ENCODE measurements at places on chromosomes 1 and 21. TPM values are rescaled to one million over a fixed set of nuclear protein-coding genes. Genes with fewer than 3 reads are reported as not detected.
A peak's percentile ranks its signal among the peaks of the same experiment; 100 is the strongest.

DNA sequence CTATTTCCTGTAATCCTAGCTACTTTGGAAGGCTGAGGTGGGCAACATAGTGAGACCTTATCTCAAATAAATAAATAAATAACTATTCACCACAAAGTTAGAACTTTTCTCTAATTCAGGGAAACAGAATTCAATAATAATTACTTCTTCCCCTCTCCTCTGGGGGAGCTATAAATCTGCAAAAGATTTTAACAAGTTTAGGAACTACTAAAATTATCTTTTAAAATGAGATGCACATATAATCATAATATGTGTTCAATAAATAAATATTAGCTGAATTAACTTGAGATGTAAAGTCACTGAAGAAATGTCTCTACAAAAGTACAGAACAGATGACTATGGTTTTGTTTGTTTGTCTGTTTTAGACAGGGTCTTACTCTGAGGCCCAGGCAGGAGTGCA lies 14.1 kb downstream of the WDR47 start:
- DNase-seq, result no peak

Gene UBE2U
- not detected for total RNA-seq

Gene TNFRSF1B
- 1.5 TPM for total RNA-seq

- no peak for DNase-seq
Measured at GRCh38 chr1:25675729-25676476, 59.3 kb downstream of the MAN1C1 start.

DNA sequence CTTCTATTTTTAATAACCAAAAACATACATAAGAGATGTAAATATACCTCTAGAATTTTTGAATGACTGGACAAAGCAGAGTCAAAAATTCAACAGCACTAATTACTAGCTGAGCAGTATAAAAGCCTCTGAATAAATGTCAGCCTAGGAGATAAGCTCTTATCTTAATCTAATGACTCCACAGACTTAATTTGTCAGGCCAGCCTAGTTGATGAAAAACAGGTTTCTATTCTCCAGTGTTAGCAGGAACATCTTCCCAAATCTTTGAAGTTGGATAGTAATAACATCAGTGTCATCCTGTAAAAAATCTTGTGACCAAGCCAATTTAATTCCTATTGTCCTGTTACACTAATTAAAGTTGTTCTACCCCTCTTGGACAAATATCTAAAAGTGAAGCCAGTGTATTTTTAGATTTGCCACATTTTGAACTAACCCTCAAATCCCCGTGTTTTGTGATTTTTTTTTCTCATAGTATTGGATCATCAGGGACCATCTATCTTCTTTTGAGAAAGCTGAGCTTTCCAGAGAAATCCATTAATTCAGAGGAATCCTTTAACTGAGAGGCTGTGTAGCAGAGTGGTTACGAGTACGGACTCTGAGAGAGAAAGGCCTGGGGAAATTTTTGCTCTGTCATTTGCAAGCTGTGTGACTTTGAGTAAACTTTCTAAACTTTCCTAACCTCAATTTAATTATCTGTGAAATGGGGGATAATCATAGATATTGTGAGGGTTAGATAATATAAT lies 41.2 kb downstream of the LMO4 start:
- DNase-seq, result no peak

DNA sequence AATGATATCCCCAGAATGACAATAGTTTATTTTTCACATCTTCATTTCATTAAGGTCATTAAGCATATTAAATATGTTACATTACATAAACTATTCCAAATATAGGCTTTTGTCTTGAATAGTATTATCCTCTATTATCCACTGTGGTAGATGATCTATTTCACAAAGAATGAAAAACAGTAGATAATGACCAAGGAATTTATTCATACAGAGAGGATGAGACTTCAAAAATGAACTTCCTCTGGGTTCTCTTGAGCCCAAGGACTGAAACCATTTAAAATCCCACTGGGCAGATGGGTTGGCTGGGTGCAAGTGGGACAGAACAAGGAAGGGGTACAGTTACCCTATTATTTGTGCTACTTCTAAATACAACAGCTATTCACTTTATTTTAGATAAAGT lies 33.0 kb downstream of the PTPN14 start:
- peak; percentile 40 for DNase-seq

DNA sequence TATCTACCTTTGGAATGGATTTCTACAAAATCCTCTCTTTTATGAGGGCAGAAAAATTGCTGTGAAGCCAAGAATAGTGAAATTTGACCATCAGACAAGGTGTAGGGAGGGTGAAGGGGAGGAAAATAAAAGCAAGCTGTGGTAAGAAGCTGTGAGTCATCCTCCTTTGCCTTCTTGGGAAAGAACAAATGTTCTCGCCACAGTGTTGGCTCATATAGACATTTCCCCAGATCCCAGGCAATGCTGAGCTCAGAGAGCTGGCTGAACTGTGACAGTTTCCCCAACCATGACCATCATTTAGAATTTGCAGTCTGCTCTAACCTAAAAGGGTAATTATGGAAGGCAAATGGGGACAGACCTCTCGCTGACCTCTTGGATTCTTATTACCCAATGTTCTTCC lies 235.4 kb downstream of the PBX1 start:
- DNase-seq, result peak; percentile 94

GRCh38 chr1:32068957-32069588 lies 3.7 kb upstream of the TMEM39B start:
- peak; percentile 71 for DNase-seq

DNA sequence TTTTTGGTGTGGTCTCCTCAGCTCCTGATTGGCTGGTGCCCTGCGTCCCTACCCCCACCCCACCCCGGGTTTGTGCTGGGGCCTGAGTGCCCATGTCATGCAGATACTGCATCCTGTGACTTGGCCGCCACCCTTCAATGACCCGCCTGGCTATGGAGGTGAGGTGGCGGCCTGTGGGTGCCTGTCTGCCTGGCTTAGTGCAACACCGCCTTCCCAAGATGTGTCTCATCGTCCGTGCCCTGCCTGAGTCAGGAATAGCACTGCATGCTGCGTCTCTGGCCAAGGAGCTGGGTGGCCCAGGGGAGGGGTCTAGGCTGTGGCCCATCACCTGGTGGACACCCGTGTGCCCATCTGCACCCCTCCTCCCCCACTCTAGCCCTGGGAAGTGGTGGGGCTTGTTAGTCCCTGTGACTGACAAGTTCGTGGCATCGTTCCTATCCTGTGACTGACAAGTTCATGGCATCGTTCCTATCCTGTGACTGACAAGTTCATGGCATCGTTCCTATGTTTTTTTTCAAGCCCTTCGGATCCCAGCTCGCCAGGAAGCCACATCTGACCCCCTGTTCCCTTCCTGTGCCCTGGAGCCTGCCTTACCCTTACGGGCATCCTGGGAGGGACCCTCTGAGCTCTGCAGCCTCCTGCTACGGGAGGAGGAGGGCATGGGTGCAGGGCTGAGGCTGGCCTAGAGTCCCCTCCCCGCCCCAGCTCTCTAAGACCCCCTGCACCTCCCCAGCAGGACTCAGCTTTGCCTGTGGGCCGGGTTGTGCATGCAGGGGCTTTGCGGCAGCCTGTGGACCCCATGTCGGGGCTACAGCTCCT lies 7.5 kb downstream of the SLX9 start:
- DNase-seq, result no peak

GRCh38 chr1:234106032-234106431 lies 201.6 kb downstream of the SLC35F3 start:
- no peak for DNase-seq

DNA sequence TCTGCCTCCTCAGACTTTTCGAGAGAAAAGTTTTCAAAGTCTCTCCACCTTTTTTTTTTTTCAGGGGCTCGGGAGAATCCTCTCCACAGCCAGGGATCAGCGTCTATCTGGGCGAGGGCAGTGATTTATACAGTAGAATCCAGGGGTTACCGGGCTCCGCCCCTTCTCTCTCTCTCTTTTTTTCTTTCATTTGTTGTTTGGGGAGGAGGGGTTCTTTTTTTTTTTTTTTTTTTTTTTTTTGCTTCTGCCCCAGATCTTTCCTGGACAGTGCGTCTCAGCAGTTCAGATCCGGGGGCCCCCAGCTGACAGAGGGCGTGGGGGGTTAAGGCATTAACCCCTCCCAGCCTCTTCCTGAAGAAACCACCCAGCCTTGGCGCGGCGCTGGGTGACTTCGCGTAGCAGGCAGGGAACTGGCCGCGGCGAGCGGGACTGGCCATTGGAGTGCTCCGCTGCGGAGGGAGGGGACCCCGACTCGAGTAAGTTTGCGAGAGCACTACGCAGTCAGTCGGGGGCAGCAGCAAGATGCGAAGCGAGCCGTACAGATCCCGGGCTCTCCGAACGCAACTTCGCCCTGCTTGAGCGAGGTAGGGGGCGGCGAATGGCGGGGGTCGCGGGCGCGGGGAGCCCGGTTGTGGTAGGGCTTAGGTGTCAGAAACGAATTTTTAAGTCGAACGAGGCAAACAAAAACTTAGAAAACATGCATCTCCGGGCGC lies at the start of gene S1PR1:
Gene S1PR1 (plus strand): TSS at position 504 of the 713 bp plus-strand sequence. CDS start 1,966 bp downstream, outside the sequence.
- peak; percentile 62 for DNase-seq

DNA sequence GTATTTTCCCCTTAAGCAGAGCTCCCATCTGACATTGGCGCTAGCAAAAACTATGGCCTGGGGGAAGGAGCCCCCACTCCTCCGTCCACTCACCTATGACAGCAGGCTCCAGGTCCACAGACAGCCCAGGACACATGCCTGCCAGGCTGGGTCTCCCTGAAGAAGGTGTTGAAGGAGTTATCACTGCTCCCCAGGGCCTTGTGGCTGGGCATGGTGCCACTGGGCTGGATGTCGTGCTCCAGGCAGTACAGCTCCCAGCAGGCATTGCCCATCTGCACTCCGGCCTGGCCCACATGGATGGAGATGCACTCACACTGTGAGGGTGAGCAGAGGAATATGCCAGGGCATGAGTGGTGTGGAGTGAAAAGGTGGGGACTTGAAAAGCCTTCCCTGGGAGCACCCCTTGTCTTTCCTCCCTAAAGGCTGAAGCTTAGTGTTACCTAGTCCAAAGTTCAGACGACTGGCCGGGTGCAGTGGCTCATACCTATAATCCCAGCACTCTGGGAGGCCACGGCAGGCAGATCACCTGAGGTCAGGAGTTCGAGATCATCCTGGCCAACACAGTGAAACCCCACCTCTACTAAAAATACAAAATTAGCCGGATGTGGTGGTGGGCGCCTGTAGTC lies 30.0 kb downstream of the RABIF start:
- DNase-seq, result no peak

DNA sequence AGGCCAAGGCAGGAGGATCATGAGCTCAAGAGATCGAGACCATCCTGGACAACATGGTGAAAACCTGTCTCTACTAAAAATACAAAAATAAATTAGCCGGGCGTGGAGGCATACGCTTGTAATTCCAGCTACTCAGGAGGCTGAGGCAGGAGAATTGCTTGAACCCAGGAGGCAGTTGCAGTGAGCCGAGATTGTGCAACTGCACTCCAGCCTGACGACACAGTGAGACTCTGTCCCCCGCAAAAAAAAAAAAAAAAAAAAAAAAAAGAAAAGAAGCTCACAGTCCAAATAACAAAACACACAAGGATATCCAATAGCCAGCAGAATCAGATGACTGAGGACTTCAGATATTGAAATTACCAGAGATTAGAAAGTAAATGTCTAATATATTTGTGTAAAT lies 11.8 kb downstream of the AHCTF1 start:
- DNase-seq, result no peak

GRCh38 chr1:157112186-157112867 lies 12.7 kb upstream of the ETV3L start:
- DNase-seq, result no peak

- DNase-seq, result no peak
Measured at GRCh38 chr1:203304391-203304918, 864 bp upstream of the BTG2 start.

DNA sequence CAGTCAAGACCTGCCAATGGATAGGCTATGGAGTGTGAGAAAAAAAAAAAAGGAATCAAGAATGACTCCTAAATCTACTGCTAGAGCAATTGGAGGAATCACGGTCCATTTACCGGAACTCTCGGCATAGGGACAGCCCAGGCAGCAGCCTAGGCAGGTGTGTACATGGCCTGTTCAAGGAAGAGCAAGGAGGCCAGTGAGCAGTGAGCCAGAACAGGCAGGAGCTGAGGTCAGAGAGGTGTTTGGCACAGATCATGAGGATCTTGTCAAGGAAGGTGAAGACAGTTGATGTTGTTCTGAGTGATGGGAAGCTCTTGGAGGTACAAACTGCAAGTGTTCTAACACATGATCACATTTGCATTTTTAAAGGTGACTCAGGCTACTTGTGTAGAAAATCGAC lies 40.6 kb upstream of the HHAT start:
- no peak for DNase-seq

GRCh38 chr1:10380594-10381275 lies 18.1 kb upstream of the PGD start:
- DNase-seq, result peak; percentile 88

DNA sequence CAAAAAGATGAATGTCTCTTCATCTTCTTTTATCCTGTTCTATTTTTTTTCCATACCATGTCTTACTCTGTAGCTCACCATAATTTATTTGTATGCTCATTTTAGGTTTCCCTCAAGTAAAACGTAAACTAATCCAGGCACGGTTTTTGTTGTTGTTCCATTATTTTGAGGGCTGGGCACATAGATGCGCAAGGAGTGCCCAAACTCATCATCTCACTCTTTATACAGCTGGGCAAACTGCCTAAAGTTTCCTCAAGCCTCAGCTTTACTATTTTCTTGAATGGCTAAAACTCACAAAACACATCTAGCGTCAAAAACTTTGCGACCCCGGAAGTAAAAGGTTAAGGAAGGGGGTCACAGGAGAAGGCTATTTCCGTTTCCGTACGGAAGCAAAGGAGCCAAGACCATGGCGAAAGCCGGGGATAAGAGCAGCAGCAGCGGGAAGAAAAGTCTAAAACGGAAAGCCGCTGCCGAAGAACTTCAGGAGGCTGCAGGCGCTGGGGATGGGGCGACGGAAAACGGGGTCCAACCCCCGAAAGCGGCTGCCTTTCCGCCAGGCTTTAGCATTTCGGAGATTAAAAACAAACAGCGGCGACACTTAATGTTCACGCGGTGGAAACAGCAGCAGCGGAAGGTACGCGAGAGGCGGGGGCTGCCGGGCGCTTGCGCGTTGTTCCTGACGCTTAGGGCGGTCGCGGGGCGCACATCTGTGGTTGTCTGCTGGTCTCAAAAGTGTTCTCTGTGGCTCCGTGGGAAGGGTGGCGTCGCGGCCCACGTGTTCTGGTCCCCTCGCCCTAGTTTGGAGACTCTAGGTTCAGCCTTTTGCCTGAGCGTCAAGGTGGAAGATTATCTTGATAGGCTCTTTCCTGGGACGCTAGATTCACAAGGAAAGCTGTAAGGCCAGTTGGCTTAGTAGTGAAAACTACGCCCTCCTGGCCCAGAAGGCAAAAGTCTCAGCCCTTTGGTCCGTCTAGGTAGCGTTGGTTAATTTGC lies at the start of gene RPF1:
Gene RPF1 (plus strand): TSS at position 391 of the 993 bp plus-strand sequence. CDS start 16 bp downstream, at position 407.
- DNase-seq, result peak; percentile 91

- no peak for DNase-seq
Measured at GRCh38 chr1:81006502-81006901, 794.2 kb upstream of the ADGRL2 start.

DNA sequence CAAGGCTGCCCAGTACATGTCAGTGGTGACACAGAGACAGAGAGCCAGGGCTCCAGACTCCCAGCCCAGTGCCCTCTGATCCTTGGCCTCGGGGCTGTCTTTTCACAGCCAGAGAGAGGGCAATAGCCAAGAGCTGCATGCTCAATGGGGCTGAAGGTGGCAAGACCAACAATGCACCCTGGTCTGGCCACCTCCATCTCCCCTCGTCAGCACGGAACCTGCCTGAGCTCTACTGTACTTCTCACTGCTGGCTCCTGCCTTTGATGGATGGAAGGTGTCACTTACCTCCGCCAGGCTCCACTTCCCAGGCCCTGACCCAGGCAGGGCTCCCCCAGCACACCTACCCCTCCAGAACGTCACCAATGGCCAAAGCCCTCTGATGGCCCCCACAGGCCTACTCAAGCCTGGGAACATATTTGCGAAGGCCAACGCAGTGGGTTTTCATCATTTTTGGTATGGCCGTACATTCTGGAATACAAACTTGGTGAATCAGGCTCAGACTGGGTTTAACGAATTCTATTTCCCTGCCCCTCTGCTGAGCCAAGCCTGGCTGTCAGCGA lies 88.1 kb downstream of the DMRTB1 start:
- no peak for DNase-seq

All from M059J (cell line).